ENCODE measurements at places on chromosomes 5 and 9.

DNA sequence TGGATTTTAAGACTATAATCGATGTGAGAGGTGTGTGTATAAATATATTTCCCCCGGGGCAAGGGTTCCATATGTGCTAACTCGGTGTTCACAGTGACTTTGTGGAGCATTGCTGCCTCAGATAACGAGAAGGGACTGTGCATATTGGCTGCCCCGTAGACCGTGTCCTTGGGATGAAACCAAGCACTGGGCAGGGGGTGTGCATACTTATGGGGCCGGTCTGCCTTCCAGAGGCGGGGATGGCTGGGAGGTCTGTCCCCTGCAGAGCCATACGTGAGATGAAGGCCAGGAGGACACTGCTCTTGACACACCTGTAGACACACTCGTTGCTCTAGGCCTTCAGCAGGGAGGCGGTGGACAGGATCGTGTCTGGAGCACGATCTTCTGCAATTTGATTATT lies 56.0 kb upstream of the ZNF354A start:
- DNase-seq: no peak

GRCh38 chr9:98271479-98271878 lies 16.0 kb upstream of the TBC1D2 start:
- no peak for DNase-seq

GRCh38 chr5:80686757-80687156 lies 32.0 kb upstream of the DHFR start:
- DNase-seq: no peak

DNA sequence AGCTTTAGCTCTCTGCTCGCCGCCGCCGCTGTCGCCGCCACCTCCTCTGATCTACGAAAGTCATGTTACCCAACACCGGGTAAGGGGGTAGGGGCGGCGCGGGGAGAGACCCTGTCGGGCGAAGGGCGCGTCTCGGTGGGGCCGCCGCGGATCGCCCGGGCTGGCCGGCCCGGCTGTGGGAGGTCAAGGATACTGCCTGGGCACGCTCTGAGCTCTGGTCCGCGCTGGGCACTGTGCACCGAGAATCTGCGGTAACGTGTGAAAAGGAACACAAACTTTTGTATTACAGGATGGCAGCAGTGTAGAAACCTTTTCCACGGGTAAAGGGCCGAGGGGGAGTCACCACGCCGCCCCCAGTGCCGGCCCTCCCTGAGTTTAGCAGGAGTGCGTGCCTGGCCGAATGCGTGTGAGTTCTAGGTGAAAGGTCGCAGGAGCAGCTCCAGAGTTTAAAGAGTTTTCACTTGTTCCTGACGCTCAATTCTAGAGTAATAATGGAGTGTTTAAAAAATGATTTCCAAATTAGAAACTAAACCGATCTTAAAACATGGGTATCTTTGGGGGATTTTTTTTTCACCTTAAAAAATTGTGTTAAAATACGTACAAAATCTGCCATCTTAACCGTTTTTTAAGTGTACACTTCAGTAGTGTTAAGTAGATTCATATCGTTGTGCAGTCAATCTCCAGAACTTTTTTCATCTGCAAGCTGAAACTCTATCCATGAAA lies at the start of gene HSDL2:
TSS of gene HSDL2 (plus strand) at position 7 of the 723 bp plus-strand sequence. CDS start at position 63, 56 bp downstream.
- DNase-seq: peak; percentile 49

DNA sequence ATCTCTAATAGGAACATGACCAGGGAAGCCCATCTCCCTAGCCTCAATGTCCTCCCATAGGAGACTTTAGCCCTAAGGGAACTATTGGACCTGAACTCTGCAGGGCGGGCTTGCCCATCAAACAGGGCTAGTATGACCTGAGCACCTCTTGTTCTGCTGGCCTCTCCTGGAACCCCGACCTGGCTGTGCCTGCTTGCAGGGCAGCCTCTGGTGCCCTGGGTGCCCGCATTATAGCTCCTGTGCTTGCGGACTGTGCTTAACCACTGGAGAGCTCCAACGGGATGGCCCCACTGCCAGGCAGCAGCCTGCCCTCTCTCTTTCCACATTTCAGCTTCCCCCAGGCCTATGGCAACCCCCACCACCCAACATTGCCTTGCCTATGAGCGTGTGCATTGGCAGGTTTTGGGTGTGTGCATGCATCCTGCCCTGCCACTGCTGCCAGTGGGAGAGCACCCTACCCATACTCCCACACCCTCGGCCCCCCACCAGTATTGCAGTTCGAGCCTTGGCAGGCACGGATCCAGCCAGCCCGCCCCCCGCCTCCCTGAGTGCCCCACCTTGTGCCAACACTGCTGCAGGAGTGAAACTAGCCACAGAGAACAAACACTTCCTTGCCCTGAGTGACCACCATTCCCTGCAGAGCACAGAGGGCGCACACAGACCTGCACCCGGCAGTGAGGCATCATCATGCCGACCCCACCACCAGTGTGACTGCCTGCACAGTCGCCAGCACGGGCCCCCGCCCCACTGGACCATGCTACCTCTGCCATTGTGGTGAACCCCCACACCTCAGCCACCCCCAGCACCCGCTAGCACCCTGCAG lies 1123.8 kb upstream of the CDH6 start:
- DNase-seq: no peak

GRCh38 chr5:144273232-144274027 lies 102.8 kb downstream of the KCTD16 start:
- DNase-seq: no peak

DNA sequence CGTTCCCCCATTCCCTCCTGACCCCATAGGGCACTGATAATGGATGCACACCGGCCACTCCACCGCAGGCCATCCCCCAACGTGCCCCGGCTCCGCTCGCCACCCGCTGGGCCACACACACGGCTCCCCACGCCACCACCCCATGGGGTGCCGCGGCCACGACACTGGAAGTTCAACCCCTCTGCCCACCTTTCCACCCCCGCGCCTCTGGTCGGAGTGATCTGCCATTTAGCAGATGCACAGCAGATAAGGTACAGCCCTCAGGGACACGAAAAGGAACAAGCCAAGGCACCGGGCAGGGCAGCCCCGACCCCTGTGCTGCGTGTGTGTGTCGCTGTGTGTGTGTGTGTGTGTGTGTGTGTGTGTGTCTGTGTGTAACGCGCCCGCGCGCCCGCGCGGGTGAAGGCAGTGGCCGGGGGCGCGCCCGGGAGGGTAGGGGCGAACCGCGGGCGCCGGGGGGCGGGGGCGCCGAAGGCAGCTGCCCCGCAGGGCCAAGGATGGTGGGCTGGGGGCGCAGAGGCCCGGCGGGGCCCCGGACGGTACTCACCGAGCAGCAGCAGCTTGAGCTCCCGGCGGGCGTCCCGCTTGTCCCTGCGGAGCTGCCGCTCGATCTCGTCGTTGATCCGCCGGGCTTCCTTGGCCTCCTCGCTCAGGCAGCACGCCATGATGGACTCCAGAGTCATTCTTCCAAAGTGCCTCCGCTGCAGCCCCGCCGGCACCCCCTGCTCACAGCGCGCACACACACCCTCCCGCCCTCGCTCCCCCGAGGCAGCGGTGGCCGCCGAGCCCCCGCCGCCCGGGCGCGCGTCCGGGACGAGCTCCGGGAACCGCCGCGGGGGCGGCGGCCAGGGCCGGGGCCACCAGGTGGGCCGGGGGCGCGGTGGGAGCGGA lies 813 bp downstream of the GNAQ start:
- DNase-seq: no peak

GRCh38 chr5:84436866-84437265 lies 52.2 kb upstream of the EDIL3 start:
- DNase-seq: no peak

- DNase-seq: no peak
Measured at GRCh38 chr5:169088028-169088725, 212.8 kb downstream of the SLIT3 start.

GRCh38 chr5:3538886-3539285 lies 56.7 kb upstream of the IRX1 start:
- no peak for DNase-seq

DNA sequence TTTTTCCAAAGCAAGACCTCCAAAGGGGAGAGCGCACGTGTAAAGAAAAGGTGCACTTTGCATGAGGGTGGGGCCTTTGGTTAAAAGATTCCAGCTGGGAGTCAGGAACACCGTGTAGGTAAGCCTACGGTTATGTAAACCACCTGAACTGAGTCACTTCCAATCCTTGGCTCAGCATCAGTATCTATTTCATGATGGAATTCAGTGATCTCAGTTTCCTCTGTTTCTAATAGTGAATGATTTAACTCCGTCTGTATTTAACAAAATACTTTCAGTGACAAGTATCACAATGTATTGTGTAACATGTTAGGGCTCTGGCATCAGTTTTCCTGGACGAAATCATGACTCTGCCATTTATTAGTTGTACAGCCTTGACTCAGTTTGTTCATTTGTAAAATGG lies 1.3 kb upstream of the SVEP1 start:
- DNase-seq: no peak

DNA sequence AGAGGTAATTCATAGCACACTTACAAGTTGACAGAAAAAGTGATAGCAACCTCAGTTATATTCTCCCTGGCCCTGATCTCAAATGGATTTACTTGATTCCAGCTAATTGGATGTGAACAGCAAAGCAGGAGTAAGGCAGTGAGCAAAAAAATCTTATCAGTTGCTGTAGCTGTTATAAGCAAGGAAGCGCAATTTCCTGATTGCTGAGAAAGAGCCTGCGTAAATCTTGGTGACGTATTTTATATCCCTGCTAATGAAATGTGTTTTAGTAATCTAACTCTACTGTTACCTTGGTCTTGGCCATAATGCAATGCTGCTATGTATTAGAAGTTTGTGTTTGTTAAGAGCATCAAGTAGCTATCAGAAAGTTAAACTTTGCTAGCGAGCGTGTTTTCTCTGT lies 661.2 kb upstream of the SEMA6A start:
- no peak for DNase-seq

GRCh38 chr5:54211912-54212311 lies 98.5 kb downstream of the ARL15 start:
- DNase-seq: no peak

DNA sequence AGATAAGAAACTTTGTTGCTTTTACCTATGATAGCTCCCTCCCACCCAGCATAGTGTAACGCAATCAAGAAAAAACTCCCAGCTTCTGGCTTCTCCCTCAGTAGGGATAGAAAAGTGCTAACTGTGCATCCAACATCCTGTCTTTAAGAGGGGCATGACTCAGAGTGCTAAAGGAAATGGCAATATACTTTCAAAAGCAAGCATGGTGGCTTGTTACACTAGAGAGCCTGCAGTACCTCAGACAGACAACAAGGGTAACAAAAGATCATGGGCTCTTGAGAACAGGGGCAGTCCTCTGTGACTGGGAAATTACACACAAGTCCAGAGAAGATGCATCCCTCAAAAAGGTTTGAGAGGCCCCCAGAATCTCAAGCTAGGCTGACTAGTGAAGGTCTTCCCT lies 37.8 kb downstream of the PRELID2 start:
- DNase-seq: no peak

- no peak for DNase-seq
Measured at GRCh38 chr9:89278997-89279739, 31.8 kb upstream of the CKS2 start.

GRCh38 chr9:92097997-92098482 lies 17.2 kb downstream of the SPTLC1 start:
- DNase-seq: peak; percentile 17

DNA sequence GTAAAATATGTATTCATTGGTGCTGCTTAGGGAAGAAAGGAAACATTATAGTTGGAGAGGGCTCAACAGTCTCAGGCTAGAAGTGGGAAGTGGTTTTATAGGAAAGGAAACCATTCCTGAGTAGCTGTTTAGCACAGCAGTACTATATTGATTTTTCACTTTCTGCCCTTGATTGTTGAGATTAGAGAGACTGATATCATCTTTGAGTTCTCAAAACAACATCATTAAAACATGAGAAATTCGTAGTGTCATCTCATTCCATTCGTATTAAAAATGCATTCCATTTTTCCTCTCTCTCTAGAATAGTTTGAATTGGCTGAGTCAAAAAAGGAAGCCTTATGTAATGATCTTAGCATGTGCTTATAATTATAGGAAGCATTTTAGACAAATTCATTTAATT lies 14.1 kb downstream of the POLR3G start:
- DNase-seq: no peak

DNA sequence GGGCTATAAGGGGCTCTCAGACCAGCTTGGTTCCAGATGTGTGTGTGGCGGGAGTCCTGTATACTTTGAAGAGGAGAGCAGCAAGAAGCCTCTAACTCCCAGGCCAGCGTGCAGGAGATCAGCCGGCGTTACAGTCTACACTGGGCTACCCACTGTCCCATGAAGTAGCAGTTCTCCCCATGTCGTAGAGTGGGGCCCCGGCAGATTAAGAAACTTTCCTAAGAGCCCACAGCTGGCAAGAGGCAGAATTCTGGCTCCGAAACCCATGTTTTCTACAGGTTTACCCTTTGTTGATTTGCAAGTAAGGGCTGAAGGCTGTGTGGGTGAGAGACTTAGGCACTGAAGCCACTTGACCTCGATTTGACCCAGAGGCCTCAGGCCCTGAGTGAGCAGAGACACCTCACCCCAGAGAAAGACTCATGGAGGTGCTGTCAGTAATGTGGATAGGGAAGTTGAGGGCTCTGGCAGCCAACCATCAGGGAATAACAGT lies 881 bp upstream of the B4GALT1 start:
- no peak for DNase-seq

Measured in amygdala (tissue), 56 donors.